Omental fat pad (tissue), 4 donors: ENCODE measurements at places on chromosomes 4 and X.

GRCh38 chr4:87835197-87835596 is 2.4 kb downstream of the MEPE start:
- DNase-seq, result no peak

DNA sequence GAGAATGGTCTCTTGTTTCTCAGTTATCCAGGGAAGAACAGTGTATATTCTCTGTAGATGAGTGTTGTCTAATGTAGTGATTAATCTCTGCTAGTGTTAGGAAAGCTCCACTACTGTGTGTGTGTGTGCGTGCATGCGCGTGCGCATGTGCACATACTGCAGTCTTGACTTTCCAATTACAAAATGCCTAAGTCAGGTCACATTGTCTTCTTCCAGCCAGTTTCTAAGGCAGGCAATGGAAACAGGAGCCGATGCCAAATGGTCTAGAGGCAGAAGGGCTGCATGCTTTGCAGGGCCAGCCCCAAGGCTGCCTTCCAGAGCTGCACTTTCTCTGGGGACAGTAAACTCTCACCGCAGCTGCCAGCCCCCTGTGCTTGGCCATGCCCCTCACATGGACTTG is 30.5 kb upstream of the NAP1L5 start:
- DNase-seq, result no peak

DNA sequence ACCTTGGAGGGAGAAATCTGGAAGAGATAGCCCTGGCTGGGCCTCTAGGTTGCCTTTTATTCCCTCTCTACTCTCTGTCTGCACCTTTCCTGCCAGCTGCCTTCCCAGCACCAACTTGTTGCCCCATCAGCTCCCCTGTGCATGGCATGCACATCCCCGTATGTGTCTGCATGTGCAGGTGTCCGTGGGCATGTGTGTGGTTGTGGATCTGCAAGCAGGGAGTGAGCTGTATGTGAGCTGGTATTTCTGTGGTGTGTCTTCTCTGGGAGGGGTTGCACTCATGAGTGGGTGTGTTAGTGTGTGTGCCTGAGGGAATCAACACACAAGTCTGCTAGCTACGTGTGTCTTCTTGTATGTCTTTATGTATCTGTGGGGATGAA is 9.9 kb downstream of the L1CAM start:
- no peak for DNase-seq

GRCh38 chr4:7422898-7423180 is 11.9 kb downstream of the PSAPL1 start:
- no peak for DNase-seq

- DNase-seq, result no peak
Observed at GRCh38 chr4:7222521-7222920, 30.2 kb downstream of the SORCS2 start.

DNA sequence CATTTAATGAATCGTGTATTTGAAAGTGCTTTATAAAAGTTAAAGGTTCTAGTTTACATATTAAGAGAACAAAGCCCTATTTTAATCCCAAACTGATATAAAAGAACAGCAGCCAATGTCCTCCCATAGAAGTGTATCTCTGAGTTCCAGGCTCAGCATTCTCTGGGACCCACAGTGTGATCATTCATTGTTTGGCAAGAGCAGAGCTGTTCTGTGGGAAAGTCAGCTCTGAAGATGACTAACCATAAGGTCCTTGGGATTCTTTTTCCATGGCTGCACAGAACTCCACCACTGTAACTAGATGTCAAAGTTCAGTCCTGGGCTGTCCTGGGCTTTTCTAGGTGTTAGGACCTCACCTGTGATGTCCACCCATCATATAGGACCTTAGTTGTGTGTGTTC is 157.0 kb upstream of the TLL1 start:
- no peak for DNase-seq

- DNase-seq, result no peak
Observed at GRCh38 chr4:161696944-161697343, 466.9 kb downstream of the FSTL5 start.

DNA sequence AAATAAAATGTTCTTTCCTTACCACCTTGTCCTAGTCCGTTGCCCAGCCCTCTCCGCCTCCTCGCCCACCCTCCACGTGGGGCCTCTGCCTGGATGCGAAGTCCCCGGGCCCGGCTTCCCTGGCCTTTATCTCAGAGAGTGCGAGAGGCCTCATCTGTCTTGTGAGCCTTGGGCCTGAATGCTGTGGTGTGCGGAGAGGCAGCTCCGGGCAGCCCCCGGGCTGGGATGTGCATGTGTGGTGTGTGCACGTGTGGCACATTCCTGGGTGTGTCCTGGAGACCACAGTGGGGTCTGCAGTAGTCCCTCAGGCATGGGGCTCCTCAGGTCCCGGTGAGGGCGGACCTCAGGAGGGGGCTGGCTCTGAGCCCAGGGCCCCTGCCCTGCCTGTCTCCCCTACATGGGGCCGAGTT is 31.4 kb downstream of the DOK7 start:
- DNase-seq, result no peak

DNA sequence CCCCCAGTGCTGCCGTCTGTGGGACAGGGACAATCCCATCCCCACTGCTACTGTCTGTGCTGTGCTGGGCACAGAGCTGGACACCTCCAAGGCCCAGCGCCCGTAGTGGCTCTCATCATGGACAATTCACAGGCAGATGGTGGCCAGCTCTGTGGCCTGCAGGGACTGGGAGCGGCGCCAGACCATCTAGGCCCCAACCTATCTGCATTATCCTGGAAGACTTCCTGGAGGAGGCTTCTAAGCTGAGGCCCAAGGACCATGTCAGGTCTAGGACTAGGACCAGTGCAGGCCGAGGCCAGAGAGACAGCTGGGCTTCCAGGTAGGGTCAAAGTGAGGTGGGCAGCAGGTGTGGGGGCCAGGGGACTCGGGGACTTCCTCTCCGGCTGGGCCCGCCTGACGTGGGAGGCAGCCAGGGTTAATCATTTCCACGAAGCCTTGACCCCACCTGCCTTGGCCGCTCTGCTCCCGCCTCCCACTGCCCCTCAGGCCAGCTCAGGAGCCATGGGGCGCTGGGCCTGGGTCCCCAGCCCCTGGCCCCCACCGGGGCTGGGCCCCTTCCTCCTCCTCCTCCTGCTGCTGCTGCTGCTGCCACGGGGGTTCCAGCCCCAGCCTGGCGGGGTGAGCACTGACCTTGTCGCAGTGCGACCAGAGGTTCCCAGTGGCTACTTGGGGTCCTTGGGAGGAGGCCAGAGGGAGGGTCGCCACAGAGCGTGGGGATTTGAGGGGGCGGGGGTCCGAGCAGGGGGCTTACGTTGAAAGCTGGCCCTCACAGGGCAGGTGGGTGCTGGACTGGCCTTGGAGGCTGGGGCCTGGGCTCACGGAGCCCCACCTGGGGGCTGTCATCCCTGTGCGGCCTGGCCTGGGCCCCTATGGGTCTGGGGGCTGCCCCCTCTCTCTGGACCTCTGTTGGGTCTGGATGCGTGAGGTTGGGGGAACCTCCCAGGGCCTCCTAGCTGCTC is at the start of gene HGFAC:
HGFAC (plus strand) TSS at position 468 of the 959 bp plus-strand sequence; CDS start at position 502, 34 bp downstream.
- no peak for DNase-seq

DNA sequence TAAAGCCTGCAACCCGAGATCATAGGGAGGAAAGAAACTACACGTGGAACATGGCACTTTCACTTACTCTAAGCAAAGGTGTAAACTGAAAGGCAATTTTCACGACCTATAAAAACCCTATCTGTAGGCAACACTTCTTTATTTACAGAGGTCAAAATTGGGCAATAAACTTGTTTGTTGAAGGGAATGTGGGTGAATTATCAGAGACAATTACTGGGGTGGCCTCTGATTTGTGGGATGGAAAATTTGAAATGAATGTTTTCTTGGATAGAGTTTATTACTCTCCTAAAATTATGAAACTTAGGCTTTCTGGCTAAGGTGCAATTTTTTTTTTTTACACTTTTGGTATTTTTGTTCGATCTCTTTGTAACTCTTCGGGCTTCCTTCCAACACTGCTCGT is 734.1 kb upstream of the TENM3 start:
- DNase-seq, result no peak

DNA sequence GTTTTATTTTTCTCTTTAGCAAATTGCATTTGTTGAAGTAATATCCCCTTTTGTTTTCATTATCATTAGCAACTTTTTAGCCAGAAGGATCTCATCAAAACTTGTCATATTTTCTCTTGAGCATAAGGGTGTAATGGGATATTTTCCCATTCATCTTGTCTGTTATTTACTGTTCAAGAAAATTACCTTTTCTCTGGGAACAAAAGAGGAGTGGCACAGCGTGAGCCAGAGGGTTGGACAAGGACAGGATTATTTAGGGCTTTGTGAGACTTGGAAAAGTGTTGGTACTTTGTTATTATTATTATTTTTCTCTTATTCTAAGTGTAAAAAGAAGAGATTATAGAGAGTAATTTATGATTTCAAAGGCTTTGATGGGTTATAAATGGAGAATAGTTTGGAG is 135.9 kb downstream of the PRKX start:
- no peak for DNase-seq

DNA sequence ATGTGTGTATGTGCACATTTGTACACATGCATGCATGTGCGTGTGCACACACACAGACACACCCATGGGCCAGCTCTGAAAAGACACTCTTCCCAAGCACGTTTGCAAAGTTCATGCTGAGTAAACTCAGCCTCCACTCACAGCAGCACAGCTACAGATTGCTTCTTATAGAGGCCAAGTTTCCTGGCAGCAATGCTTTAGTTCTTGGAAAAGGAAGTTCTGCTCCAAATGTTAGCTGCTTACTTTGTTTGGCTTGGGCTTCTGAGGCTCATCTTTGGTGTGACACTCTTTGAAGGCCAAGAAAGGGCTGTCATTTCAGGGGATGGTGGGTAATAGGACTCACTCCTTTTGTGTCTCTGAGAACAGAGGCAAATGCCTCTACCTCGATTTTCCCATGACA is 6.6 kb downstream of the PLP1 start:
- DNase-seq, result no peak

DNA sequence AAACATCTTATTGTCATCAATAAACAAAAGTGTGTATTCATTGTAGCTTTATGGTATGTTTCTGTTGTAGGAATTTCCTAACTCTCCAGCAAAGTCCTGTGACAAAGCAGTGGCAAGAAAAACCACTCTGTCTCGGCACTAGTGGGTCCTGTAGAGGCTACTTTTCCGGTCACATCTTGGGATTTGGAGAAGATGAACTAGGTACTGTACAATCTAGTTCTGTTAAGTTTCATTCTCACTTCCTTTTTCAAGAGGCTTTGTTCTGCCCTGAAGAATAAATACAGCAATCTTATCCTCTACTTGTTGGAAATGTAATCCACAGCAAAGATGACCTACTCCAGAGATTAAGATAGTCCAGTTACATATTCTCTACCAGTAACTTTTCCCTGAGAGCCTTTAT is 69.3 kb downstream of the HHIP start:
- no peak for DNase-seq

GRCh38 chrX:110142096-110142495 is 139.2 kb downstream of the TMEM164 start:
- no peak for DNase-seq

GRCh38 chr4:127881563-127881864 is 821 bp downstream of the PLK4 start:
- no peak for DNase-seq

- no peak for DNase-seq
Observed at GRCh38 chrX:130014770-130015169, 32.3 kb downstream of the BCORL1 start.

DNA sequence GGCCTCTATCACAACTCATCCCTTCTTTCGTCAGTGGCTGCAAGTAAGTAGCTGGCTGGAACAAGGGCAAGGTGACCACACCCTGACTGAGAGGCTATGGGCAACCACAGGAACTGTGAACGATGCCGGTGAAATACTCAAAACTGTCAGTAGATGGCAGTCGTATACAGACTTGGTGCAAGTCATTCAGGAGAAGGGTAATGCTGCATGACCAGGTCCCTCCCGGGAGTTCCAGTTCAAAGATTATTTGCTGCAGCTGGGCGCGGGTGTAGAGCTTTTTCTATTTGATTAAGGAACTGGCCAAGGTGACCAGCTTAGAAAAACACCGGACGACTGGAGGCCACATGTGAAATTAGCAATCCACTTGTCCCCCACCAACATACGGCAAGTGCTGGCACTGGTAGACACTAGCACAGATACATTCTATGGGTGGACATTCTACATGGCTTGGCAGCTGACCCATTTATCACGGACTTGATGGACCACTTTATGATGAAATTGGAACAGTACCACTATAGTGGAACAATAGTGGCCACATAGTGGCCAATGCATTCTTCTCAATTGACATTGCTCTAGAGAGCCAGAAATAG is 726.6 kb downstream of the TRAM1L1 start:
- DNase-seq, result no peak

- DNase-seq, result no peak
Observed at GRCh38 chr4:180682776-180683175, 1560.4 kb upstream of the TENM3 start.

GRCh38 chr4:108107101-108107500 is 61.6 kb downstream of the LEF1 start:
- no peak for DNase-seq

GRCh38 chrX:44157283-44157682 is 184.1 kb upstream of the NDP start:
- no peak for DNase-seq

- no peak for DNase-seq
Observed at GRCh38 chr4:156799121-156799589, 172.4 kb downstream of the PDGFC start.

DNA sequence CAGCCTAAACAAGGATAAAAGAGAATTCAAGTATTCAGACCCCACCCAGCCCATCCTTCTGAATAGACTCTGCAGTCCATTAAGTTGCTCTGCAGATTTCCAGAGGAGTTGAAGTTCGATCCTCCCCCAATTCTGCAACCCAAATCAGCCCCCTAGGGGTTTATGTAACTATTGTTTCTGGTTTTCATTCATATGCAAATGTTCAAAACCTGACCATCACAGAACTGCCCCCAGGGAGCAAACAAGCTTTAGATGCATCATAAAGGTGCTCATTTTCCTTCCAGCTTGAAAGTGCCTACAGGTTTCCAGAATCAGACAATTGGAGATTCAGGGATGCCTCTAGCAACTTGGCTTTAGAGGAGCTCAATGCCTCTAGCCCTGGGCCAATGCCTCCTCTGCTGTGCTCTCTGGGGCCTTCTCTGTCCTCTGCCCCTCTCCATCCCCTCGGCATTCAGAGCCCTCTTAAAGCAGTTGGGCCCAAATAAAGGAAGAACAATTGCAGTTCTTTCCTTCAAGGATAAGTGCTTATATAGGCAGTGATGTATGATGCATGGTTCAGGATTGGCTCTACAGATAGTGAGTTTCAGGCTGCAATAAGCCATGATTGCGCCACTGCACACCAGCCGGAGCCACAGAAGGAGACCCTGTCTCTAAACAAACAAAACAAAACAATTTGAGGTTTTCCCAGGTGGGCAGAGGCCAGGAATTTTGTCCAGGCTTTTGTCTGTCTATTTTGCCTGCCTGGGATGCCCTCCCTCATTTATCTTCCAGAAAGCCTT is 23.5 kb upstream of the SPINK2 start:
- DNase-seq, result no peak
